ENCODE measurements at places on chromosomes 7 and 10.
A peak's percentile ranks its signal among the peaks of the same experiment; 100 is the strongest.

DNA sequence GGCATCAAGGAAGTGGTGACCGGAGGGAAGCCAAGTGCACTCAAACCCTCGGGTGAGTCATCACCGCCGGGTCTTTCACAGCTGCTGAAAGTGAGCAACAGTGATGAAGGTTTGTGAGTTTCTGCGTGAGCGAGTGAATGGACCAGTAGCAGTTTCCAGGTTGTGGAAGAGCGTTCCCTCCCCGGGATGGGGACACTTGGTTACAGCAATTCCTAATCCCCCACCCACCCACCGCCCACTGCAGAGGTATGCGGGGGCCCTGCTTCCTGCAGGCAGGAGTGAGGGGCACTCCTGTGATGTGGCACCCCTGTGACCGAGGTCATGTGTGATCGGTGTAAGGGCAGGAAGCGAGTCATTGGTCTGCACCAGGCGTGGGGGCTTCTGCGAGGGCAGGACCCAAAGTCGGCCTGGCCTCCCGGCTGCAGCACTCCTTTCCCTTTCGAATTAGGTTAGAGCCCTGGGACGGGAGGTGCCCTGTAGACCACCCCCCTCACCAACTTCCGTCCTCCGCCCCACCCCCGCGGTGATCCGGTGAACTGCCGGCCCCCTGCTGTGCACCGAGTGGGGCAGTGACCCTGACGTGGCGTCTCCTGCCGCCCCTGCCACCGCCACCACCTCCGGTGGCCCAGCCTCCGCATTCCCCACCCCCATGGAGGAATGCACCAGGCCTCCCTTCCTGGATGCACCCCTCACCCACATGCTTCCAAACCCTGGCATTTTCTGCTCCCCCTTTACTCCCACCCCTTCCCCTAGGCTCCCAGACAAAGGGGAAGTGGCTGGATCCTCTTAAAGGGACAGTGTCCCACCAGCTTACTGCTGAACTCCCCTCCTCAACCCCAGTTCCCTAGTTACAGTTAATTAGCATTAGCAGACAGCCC, 10.9 kb downstream of the LIMK1 start:
- no peak for DNase-seq

GRCh38 chr7:141455723-141456122, 95.5 kb upstream of the AGK start:
- no peak for DNase-seq

DNA sequence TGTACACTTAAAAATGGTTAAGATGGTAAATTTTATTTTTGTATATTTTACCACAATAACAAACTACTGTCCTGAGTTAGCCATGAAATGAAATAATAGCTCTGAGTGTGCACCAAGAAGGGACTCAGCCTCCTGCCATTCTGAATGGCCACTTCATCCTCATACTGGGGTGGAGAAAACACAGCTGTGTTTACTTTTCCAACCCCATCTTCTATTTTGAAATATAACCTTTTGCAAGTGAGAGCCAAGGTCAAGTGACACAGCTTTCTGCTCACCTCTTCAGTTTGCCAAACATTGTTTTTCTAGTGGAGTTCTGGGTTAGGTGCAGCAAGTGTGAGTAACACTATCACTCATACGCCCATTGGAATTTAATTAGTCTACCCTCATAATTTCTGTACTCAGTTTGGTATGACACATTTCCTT, 107.4 kb upstream of the GLCCI1 start:
- DNase-seq, result peak; percentile 78

DNA sequence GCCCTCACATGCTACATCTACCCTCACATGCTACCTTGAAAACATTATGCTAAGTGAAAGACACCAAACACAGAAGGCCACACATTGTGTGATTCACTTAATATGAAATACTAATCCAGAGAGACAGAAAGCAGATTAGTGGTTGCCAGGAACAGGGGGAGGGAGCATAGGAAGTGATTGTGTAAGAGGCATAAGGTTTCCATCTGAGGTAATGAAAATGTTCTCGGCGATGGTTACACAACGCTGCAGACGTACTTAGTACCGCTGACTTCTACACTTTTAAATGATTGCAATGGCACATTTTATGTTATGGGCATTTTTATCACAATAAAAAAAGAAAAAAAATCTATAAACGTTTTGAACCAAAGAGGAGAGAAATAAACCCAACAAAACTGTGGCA, 742.3 kb downstream of the TYW1 start:
- no peak for DNase-seq

GRCh38 chr7:117009705-117010361, 56.5 kb downstream of the ST7 start:
- DNase-seq, result no peak

DNA sequence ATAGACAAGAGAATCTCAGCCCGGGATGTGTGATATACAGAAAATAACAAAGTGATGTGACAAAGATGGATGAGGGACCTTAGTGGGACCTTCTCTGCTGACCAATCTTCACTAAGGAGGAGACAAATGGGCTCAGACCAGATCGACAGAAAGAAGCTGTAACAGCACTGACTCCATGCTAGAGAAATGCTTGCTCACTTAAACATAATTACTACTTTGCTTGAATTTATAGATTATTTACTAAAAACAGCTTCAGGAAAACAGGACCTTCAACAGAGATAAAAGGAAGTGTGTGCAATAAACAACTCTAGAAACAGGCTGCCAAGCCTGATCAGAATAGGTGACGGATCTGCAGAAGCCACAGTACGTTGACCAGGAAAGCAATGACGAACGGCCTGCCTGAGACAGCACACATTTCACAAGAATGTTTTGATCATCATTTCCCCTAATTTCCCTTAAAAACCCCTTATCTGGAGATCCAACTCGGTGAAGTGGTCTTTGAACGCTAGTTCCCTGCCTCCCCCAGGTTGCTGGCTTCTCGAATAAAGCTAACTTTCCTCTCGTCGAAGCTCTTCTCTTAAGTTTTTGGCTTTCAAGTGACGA, 98.4 kb upstream of the STEAP1B start:
- no peak for DNase-seq
